ENCODE measurements at places on chromosomes 4 and X.

DNA sequence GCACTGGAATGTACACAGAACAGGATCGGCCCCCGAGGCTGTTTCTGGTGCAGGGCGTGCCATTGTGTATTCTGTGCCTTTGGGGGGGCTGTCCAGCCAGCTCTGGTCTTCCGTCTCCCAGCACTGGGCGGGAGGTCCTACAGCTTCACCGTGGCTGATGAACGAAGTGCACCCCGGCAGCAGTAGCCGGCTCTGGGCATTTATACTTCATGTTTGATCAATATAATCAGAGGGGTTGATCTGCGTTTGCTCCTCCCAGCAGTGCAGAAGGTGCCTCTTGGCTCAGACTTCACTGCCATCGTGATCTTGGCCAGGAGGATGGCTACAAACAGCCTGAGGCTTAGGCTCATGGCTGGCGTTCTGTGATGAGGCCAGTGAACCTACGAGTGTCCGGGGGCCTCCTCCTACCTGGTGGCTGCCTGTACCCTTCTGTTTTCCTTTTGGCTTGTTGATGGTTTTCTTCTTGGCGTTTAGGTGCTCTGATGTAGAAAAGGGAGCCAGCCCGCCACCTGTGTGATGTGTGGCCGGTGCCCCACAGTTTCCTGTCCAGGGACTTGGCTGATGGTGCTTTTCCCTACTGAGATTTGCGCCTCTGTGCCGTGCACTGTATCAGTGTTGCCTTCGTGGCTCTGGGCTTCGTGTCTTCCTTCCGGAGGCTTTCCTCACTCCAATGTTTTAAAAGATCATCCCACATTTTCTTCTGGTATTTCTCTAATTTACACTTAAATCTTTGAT lies 31.2 kb upstream of the HGFAC start:
- no peaks in the 10 kb centered on the region for H3K4me1 ChIP-seq
- H3K4me3 ChIP-seq: no peak overlapping the region
- no peaks in the 10 kb centered on the region for H3K27me3 ChIP-seq
- H3K36me3 ChIP-seq: no peaks in the 10 kb centered on the region

DNA sequence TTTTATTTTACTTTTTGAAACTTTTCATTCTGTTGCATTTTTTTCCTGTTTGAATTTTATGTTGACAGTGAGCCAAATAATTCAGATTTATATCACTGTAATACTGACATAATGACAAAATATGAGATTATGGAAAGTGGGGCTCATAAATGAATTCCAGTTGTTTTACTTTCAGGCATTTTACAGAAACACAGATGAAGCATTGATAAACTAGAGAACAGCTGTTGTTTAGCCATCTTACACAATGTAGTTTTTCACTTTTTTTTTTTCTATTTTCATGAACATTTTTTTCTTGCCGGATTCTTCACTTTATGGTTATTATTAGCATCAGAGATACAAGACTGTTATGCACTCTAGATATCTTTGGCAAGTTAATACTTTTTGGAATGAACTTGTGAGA lies 91.7 kb upstream of the PAQR3 start:
- no peak overlapping the region for H3K27ac ChIP-seq
- no peak overlapping the region for H3K4me3 ChIP-seq
- H3K4me1 ChIP-seq: no peaks in the 10 kb centered on the region

DNA sequence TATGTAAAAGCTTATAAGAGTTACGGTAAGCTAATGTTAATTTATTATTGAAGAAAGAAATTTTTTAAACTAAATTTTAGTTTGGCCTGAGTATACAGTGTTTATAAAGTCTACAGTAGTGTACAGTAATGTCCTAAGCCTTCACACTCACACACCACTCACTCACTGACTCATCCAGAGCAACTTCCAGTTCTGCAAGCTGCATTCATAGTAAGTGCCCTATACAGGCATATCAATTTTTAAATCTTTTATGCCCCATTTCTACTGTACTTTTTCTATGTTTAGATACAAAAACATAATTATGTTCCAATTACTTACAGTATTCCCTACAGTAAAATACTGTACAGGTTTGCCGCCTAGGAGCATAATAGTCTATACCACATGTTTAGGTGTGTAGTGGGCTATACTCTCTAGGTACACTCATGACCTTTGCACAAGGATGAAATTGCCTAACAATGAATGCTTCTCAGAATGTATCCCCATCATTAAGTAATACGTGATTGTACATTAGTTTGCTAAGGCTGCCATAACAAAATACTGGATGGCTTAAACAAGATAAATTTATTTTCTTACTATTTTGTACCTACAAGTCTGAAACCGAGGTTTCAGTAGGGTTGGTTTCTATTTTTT lies 333.8 kb upstream of the PCDH7 start:
- no peaks in the 10 kb centered on the region for H3K27me3 ChIP-seq
- no peaks in the 10 kb centered on the region for H3K4me1 ChIP-seq
- H3K4me3 ChIP-seq: no peak overlapping the region
- H3K27ac ChIP-seq: no peak overlapping the region
- H3K36me3 ChIP-seq: no peaks in the 10 kb centered on the region

DNA sequence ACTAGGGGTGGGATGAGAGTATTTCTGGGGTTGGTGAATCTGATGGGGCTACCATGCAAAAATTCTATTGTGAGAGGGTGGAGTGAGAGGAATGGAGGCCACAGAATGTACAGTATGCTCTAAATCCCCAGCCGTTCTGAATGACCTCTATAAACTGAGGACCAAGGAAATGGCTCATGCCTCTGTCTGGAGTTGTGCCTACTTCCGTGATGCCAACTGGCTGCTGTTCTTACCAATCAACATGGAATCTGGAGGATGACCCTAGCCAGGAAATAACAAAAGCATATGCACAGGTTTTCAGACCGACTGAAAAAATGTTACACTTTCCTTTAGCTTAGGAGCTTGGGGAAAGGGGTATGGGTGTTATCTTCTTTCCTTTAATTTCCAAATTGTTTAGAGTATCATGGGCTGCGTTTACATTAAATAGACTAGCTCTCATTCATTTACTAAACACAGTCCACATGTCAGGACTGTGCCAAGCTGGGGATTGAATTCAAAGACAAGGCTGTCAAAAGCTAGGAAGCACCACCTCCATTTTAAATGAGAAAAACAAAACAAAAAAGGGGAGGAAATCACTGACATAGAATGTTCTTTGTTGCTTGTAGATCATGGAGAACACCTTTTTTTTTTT lies 20.2 kb upstream of the CCKAR start:
- H3K4me1 ChIP-seq: no peaks in the 10 kb centered on the region
- DNase-seq: no peak
- H3K27me3 ChIP-seq: no peaks in the 10 kb centered on the region
- no peak overlapping the region for H3K4me3 ChIP-seq

- H3K4me3 ChIP-seq: no peak overlapping the region
- DNase-seq: no peak
- no peaks in the 10 kb centered on the region for H3K36me3 ChIP-seq
- no peaks in the 10 kb centered on the region for H3K4me1 ChIP-seq
- no peak overlapping the region for H3K27ac ChIP-seq
Measured at GRCh38 chr4:20158195-20158594, 93.5 kb upstream of the SLIT2 start.

DNA sequence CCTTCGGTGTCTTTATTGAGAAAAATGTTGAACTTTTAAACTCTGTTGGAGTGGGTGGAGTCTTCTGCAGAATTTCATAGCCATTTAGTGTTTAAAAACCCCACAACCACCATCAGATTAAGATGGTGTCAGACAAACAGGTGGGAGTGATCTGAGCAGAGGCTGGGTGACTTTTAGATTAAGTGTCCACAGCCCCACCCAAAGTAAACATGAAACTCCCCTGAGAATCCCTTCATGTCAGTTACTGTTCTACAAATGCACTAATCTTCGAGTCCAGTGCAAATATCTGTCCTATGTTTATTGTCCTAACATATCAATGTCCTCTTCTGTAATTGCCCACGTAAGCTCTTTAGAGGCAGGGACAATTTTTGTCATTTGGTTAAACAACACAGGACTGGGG lies 175.6 kb upstream of the RBPJ start:
- H3K27ac ChIP-seq: no peak overlapping the region
- H3K4me1 ChIP-seq: peaks cover 25% of the 10 kb centered on the region
- peaks cover 8% of the 10 kb centered on the region for H3K27me3 ChIP-seq
- no peak overlapping the region for H3K4me3 ChIP-seq

DNA sequence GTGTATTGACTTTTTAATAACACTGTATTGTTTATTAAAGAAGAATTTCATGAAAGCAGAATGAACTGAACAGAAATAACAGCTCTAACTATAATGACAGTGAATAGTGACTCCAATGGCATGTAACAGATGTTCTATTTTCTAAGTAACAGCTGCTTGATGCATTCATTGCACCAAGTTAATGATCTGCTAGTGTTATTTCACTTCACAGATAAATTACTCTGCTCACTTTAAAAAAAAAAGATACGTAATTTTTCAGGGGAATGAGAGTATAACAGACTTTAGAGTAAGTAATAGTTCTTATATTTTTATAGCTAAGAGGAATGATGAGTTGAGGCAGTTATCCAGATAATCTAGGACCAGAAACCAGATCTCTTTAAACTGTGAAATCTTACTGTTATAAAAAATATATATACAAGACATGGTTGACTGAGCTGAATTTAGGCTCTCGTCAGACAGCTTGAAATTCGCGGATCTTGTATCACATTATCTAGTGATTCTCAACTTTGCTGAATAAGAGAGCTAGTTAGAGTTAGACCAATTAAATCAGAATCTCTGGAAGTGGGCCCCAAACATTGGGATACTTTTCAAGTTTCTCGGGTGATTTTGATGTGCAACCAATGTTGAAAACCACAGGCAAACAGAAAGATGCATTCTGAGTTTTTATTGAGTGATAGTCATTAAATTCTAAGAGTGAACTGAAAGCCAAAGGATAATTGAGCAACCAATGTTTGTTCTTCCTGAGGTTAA lies 840.7 kb downstream of the DMD start:
- H3K4me1 ChIP-seq: no peaks in the 10 kb centered on the region
- H3K36me3 ChIP-seq: no peaks in the 10 kb centered on the region
- no peaks in the 10 kb centered on the region for H3K27me3 ChIP-seq
- no peak overlapping the region for H3K4me3 ChIP-seq
- DNase-seq: no peak

- H3K27me3 ChIP-seq: no peaks in the 10 kb centered on the region
- no peak for DNase-seq
- no peak overlapping the region for H3K4me3 ChIP-seq
- no peaks in the 10 kb centered on the region for H3K4me1 ChIP-seq
- H3K36me3 ChIP-seq: no peaks in the 10 kb centered on the region
- no peak overlapping the region for H3K27ac ChIP-seq
Measured at GRCh38 chrX:26649534-26649933, 433.6 kb downstream of the MAGEB5 start.

DNA sequence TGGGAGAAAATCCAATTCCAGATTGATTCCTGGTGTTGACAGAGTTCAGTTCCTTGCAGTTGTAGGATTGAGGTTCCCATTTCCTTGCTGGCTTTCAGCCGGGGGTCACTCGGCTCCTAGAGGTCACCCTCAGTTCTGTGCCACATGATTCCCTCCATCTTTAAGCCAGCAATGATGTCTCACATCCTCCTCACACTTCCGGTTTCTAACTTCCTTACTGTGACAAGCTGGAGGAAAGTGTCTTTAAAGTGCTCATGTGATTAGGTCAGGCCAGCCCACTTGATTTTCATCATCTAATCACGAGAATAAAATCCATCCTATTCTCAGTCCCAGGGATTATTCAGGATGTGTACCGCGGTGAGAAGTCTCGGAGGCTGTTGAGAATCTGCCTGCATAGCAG lies 19.4 kb upstream of the SMIM31 start:
- H3K36me3 ChIP-seq: no peaks in the 10 kb centered on the region
- H3K4me3 ChIP-seq: no peak overlapping the region
- H3K27me3 ChIP-seq: peaks cover 7% of the 10 kb centered on the region

- H3K27ac ChIP-seq: no peak overlapping the region
- no peak for DNase-seq
- H3K4me3 ChIP-seq: no peak overlapping the region
- H3K36me3 ChIP-seq: no peaks in the 10 kb centered on the region
- H3K27me3 ChIP-seq: no peaks in the 10 kb centered on the region
Measured at GRCh38 chr4:156767911-156768415, 203.6 kb downstream of the PDGFC start.

DNA sequence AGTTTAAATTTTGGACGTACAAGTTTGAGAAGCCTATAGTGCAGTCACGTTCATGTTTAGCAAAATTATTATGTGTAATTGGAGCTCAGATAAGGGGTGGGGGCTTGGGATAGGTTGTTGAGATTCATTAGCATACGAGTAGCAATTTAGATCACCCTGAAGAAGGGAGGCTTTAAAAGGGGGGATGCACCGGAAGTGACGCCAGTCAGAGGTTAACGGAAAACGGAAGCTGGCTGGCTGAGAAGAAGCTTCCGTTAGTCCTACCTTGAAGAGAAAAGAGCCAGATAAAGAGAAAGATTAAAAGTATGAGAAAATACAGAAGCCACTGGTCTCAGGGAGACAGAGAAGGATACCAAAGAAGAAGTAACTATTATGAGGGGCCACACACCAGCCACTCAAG lies 1.1 kb upstream of the NXT2 start:
- no peak for DNase-seq
- no peak overlapping the region for H3K4me3 ChIP-seq
- H3K27ac ChIP-seq: no peak overlapping the region
- no peaks in the 10 kb centered on the region for H3K36me3 ChIP-seq
- no peaks in the 10 kb centered on the region for H3K27me3 ChIP-seq

- DNase-seq: no peak
- no peak overlapping the region for H3K4me3 ChIP-seq
- no peaks in the 10 kb centered on the region for H3K27me3 ChIP-seq
- peaks cover 6% of the 10 kb centered on the region for H3K4me1 ChIP-seq
Measured at GRCh38 chrX:13142891-13143290, 98.5 kb upstream of the FAM9C start.
